ENCODE measurements at places on chromosomes 6 and 20.

DNA sequence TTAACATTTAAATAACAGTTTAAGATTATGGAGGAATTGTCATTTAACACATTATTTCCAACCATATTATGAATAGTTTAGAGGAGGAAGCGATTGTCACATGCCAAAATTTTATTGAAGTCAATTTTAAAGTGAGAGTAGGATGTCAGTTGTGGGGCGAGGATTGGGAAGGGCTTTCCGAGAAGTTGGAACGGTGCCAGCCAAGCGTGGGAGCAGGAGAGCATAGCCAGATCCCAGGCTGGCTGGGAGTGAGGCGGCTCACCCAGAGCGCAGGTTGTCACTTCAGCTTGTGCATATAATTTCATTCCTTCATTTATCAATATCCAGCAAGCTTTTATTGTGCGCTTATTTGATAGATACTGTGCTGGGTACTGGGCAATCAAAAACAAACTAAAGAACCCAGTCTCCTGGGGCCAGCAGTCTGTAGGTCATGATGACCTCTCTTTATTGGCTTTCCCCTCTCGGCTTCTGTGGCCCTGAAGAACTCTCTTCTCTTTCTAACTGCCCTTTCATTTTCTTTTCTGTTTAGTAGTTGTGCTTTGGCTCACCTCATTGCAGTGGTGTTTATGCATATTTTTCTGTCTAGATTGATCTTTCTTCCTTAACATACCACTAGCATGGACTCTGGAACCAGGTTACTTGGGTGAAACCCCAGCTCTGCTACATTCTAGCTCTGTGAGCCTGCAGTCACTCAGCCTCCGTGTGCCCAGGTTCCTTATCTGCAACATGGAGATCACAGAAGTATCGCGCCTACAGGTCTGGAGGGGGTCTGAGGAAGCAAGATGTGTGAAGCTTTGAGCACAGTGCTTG lies 6.4 kb downstream of the CEP43 start:
- DNase-seq: no peak

GRCh38 chr6:133918208-133918930 lies 29.5 kb downstream of the TCF21 start:
- no peak for DNase-seq

DNA sequence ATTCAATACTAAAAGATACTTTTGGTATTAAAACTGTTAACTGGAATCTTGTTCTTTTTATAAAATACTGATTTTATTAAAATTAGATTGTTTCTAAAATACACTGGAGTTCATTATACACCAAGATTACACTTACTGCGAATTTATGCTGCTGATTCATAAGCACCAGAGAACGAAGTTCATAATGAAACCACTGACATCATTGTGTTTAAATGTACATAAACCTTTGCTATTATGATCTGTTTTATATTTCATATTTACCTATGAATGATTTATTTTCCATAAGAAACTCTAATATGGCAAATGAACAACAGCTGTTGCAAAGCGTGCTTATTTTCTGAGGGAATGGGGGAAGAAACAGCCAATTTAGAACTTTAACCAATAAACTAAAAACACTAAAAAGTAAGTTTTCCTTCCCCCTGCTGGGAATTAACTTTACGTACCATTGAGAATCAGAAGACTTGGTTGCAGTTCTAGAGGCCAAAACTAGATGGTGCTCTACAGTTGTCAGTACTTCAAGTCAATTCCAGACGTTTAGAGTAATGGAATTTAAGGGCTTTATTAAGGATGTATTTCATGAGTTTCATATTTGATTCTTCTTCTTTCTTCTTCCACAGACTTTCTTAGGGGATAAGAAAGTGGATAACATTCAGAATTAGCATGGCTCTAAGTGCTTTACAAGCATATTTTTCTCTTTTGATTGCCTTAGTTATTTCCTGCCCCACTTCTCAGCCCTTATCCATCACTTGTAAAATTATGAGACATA lies 30.8 kb upstream of the COL19A1 start:
- no peak for DNase-seq

- no peak for DNase-seq
Observed at GRCh38 chr20:36408219-36408618, 102.1 kb downstream of the DLGAP4 start.

- no peak for DNase-seq
Observed at GRCh38 chr6:28208111-28208659, 16.9 kb upstream of the ZSCAN9 start.

GRCh38 chr6:79789896-79790295 lies 157.5 kb downstream of the ELOVL4 start:
- DNase-seq: no peak

GRCh38 chr6:16964553-16965499 lies 137.0 kb upstream of the STMND1 start:
- peak; percentile 71 for DNase-seq

DNA sequence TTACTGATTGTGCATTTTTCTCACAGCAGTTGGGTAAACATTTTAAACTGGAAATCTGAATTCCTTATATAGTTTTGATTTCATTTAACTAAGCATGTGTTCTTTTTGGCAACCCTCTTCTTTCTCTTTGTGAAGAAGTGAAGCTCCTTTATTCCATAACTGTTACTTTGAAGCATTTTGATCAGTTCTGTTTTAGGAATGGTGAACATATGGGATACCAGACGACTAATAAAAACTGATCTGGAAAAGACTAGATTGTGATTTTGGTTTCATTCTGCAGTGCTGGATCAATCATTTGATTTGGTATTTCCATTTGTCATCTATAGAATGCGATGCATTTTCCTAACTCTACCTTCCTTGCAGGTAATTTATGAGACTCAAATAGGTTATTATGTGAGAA lies 9.8 kb downstream of the AFG1L start:
- DNase-seq: no peak

DNA sequence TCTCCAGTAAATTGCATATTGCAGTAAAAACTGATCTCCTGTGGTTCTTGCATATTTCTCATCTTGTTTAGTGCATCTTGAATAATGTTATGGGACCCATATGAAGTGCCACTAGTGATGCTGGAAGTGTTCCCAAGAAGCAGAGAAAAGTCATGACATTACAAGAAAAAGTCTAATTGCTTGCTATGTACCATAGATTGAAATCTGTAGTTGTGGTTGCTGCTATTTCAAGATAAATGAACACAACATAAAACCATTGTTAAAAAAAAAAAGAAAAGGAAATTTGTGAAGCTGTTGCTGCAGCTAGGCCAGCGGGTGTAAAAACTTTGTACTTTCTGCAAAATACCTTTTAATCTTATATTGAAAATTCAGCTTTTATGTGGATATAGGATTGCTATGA lies 304.5 kb downstream of the PHF3 start:
- DNase-seq: no peak

Data from activated naive CD8-positive, alpha-beta T cell treated with anti-CD3 and anti-CD28 coated beads, Interleukin-2, amount 50 U/mL, for 24 hours (primary cell).